ACHN (cell line): ENCODE measurements at places on chromosomes 7 and 10.

GRCh38 chr7:78073609-78074382 lies 275.2 kb downstream of the PHTF2 start:
- no peak for DNase-seq

DNA sequence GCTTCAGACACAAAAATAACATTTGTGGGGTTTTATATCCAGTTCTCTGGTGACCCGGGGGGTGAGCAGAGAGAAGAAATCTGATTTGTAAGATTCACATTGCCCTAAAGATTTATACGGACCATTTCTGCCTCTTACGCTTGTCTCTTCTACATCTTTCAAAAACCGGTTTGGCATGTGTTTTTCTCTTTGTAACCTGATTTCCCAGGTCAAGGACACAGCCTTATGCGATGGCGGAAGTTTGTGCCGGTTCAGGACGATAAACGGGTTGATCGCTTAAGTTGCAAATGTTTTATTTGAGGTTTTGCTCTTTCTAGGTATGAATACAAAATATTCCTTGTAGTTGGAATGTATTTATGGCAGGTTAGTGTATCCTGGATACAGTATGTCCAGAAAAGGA lies 61.6 kb upstream of the SH2B2 start:
- DNase-seq, result no peak

GRCh38 chr7:24102988-24103387 lies 181.0 kb upstream of the NPY start:
- DNase-seq, result no peak

GRCh38 chr7:92282930-92283329 lies 37.2 kb downstream of the ANKIB1 start:
- no peak for DNase-seq

GRCh38 chr10:70672165-70673042 lies at the start of gene ADAMTS14:
Gene ADAMTS14 (plus strand): TSS chr10:70672506. CDS start chr10:70672803, 297 bp downstream.
- peak; percentile 38 for DNase-seq

- no peak for DNase-seq
Observed at GRCh38 chr10:8146650-8147049, 92.2 kb downstream of the GATA3 start.

DNA sequence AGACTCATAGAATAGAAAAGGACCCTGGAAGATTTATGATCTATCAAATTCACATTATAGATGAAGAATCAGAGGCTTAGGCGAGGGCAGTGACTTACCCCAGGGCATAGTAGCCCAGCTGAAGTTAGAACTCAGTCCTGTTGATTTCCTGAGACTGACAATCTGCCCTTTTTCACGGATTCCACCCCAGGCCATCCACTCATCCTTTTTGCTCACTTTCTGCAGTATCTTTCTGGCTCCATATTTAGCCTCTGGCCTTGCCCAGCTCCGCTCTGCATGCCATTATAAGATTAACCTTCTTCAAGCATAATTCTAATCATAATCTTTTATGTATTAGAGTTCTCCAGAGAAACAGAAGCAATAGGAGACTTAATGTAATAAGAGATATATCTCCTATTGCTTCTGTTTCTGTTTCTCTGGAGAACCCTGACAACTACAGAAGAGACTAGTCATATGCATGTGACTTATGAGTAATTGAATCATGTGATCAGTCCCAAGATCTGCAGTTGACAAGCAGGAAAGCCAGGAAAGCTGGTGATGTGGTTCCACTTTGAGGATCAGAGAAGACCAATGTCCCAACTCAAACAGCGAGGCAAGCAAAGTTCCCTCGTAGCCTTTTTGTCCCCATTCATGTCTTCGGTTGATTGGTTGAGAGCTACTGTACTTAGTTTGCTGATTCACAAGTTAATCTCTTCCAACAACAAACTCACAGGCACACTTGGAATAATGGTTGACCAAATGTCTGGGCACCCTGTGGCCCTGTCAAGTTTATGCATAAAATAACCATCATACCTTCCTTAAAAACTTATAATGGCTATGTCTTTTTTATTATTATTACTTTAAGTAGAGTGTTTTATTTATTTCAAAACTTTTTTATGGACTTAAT lies 412.1 kb downstream of the SUGCT start:
- no peak for DNase-seq

GRCh38 chr7:156058248-156058647 lies 246.0 kb upstream of the SHH start:
- DNase-seq, result no peak
